ENCODE measurements at places on chromosomes 7 and 10.

GRCh38 chr10:117552701-117553141 is 10.2 kb downstream of the EMX2 start:
- no peak for DNase-seq

DNA sequence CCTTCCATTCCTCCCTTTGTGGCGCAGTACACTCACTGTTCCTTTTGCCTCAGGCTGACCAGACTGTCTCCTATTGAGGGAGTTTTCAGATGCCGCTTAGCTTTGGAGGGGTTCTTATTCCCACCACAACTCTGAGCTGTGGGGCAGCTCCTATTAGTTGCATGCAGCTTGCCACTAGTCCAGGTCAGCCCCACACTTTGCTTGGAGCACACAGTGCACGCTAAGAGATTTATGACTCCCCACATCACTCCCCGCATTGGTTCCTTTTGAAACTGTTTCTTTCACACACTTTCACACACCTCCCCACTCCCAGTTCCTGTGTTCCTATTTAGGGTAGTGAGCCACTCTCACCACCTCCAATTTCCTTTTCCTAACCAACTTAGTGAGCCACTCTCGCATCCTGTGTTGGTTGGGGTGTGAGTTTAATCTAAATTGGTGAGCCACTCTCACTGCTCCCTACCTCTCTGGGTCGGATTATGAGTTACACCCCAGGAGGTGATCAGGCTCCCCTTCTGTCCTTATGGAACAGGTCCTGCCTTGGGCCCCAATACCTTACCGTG is 10.4 kb upstream of the ZNF485 start:
- no peak for DNase-seq

DNA sequence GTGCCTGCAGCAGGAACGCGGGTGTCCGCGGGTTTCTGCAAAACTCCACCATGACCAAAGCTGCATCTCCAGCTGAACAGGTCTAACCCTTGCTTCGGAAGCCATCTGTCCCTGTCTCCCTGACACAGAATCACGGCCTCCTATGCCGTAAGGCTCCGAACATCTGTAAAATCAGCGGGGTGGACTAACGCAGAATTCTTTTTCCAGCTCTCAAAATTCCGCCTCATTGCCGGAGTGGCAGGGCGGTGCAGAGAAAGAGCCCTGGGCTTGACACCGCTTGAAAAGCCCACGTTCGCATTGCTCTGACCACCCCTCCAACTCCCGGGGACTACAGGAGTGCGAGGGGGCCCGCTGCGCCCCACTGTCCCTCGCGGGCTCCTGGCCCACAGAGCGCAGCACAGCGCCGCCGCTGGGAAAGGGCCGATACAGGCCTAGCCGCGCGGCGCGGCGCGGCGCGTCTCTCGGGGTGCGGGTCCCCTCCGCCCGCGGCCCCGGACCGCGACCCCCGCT is 409 bp downstream of the DNMBP start:
- peak; percentile 9 for DNase-seq

- no peak for DNase-seq
These were observed 147.9 kb downstream of the PLXNA4 start for GRCh38 chr7:132428247-132428919.

DNA sequence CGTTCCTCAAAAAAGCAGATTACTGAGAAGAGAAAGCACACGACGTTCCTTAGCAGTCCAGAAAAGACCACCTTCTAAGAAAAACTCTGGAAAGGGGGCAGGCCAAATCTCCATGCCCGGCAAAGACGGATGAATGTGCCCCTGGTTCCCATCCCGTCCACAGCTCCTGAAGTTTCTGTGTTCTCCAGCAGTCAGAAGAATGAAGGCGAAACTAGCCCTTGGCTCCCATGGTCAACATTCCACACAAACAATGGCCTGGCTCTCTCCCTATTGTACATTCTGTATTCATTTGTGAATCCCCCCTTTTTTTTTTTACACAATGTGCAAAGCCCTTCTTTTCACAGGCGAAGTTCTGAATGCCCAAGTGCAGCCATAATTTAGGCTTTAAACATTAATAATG is 5.3 kb downstream of the CTBP2 start:
- DNase-seq = no peak

DNA sequence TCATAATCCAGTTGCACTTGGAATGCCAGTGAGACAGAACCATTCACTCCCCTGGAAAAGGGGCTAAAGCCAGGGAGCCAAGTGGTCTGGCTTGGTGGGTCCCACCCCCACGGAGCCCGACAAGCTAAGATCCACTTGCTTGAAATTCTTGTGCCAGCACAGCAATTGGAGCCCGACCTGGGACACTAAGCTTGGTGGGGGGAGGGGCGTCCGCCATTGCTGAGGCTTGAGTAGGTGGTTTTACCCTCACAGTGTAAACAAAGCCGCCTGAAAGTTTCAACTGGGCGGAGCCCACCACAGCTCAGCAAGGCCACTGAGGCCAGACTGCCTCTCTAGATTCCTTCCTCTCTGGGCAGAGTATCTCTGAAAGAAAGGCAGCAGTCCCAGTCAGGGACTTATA is 200.7 kb upstream of the NPSR1 start:
- no peak for DNase-seq

DNA sequence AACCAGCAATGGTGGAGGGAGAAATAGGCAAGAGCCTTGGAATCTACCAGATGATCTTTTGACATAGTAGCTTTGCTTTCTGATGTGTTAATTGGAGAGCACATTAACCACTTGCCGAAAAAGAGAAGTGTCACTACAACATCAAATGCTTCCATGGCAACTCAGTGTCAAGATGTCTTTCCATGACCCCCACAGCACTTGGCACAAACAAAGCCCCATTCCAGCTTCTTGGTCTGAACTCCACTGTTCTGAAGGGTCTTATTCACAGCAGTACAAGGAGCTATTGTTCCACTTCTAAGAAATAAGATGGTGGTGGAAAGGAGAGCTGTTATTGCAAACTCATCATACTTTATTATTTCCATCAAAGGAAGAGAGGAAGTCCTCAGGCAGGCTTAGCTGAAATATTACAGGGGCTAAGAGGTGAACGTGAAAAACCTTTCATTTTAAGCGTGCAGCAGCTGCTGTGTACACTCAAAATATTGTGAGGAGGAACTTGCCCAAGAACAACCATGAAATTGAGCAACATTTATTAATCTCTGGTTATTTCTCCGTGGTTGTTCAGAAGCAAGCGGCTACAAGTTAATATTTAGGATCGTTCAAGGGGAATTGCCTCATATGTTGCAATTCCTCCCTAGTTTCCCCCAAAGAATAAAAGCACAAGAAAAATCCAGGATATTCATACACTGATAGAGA is 354.8 kb upstream of the CELF2 start:
- no peak for DNase-seq

DNA sequence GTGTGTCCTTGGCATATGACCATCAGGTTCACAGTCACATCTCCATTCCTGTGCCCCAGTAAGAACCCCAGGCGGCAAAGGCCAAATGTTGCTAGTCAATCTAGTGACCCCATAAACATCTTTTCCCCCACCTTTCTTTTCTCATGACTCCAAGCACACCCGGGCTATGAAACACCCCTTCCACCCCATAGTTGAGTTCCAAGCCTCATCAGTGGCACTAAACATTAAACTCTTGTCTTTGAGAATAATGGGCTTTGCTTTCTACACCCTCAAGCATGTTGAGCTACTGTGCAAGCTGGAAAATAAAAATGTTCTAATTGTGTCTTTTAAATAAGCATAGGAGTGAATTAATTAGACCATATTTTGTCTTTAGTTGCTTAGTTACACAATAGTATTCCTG is 9.4 kb downstream of the ARID5B start:
- no peak for DNase-seq

GRCh38 chr7:1814089-1814811 is 144.2 kb downstream of the ELFN1 start:
- no peak for DNase-seq

GRCh38 chr10:86393862-86394455 is 27.4 kb upstream of the GRID1 start:
- no peak for DNase-seq

DNA sequence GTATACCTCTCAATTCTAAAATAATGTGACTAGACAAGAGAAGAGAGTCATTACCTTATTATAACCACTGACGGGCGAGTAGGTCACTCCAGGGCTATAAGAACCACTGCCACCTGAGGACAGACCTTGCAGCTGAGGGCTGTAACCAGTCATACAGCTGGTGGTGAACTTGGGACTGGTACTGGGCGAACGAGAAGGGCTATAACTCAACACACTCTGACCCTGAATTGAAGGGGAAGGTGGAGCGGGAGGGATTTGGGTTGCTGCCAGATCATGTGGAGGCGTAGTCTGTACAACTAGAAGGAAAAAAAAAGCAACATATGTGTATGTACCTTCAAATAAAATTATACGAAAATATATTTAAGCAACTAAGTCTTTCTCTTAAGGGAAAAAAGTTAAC is 3.4 kb downstream of the TMEM209 start:
- no peak for DNase-seq

DNA sequence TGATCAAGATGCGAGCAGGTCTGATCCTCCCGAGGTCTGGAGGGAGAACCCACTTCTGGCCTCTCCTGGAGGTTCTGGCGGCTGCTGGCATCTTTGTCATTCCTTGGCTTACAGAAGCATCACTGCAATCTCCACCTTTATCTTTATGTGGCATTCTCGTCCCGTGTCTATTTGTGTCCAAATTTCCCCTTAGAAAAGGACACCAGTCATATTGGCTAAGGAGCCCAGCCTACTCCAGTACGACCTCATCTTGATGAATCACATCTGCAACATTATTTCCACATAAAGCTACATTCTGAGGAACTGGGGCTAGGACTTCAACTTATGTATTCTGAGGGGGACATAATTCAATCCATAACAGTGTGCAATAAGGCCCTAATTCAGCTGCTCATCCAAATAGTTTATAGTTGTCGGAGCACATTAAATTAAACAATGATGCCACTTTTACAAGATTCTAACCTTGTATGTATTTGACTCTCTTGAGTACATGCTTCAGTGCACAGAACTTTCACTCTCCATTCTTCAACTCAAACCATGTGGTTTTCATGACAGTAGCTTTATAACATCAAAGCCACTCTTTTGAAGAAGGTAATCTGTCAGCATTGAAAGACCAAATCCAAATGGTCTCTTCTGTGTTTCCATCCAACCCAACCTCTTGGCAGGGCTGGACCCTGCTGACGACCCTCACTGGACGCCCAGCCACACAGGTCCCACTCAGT is 86.2 kb upstream of the DDC start:
- no peak for DNase-seq

GRCh38 chr10:96850825-96851224 is 18.7 kb downstream of the LCOR start:
- DNase-seq = no peak

DNA sequence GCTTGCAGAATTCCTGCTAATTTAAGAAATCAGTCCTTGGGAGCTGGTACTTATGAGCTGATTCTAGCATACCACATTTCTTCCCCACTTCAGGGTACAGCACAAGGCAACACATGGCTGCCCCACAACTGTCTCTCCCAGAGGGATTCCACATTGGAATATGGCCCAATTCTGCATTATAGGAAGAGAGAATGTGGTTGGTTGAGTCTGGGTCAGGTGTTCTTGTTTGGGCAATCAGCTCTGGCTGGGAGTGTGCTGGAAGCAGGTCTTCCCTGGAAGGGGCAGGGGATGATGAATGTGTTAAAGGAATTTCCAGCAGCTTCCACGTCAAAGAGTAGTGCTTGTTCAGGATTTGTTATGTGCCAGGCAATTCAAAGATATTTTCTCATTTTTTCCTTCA is 95.7 kb downstream of the BUB3 start:
- no peak for DNase-seq

DNA sequence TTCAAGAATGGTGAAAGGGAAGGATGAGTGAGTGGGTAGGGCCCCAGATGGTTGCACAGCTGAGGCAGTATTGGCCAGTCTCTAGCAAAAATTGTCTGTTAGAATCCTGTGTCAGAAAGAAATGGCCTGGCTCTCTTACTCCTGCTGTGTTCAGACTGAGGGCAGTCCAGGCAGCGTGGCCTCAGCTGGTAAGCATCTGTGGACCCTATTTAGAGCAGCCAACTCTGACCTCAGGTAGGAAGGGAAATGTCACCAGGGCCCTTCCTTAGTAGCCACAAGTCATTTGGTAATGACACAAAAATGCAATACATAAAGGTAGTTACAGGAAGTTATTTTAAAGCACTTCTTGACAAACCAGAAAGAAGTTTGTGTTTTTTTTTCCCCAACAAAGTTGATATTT is 1194.7 kb downstream of the CNTNAP2 start:
- DNase-seq = no peak

- DNase-seq = no peak
These were observed 562.0 kb upstream of the SEMA3D start for GRCh38 chr7:85748861-85749260.

All from stimulated activated CD4-positive, alpha-beta T cell treated with anti-CD3 and anti-CD28 coated beads, Interleukin-12 subunit alpha, Interleukin-12 subunit beta, amount 100 ng/mL, for 48 hours (primary cell).